Chondrocyte (in vitro differentiated cells): ENCODE measurements at places on chromosomes 7 and 10. TPM values are rescaled to one million over a fixed set of nuclear protein-coding genes. Genes with fewer than 3 reads are reported as not detected.

DNA sequence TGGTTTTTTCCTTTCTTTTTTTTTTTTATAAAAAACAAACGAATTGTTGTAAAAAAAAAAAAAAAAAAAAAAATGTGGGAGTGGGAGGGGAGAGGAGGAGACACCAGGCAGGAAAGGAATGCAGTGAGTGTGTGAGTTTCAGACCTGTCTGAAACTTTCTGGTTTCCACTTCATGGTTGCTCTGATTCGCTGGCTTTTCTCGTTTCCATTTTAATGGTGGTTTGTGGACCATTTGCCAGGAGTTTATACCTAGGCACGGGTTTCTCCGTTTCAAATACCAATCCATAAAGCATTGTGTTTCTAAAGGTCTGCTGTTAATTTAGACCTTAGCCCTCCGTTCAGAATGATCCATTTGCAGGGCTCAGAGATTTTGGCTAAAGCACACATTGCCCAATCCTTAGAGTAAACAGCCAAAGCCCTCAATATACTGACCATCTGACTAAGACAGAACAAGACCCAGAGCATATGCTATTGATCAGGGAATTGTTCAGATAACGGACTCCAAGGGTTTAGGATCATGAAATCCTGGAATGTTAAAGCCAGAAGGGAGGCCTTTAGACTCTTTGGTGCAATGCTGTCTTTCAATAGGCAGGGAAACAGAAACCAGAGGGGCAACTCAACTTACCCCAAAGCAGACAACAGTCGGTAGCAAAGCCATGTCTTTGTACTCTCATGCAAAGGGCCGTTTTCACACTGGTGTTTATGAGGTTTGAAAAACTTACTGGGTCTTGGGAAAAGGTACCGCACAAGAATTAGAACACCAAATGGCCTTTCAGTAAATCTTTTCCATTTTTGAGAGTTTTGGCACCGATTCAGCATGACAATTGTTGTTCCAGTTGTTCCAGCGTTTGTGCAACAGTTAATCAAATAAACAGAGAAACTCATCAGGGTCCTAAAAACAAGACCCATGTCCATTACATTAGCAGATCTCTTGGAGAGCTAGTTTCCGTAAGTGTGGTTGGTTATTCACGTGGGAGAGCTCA lies 94.3 kb upstream of the AGBL3 start:
- DNase-seq: no peak

DNA sequence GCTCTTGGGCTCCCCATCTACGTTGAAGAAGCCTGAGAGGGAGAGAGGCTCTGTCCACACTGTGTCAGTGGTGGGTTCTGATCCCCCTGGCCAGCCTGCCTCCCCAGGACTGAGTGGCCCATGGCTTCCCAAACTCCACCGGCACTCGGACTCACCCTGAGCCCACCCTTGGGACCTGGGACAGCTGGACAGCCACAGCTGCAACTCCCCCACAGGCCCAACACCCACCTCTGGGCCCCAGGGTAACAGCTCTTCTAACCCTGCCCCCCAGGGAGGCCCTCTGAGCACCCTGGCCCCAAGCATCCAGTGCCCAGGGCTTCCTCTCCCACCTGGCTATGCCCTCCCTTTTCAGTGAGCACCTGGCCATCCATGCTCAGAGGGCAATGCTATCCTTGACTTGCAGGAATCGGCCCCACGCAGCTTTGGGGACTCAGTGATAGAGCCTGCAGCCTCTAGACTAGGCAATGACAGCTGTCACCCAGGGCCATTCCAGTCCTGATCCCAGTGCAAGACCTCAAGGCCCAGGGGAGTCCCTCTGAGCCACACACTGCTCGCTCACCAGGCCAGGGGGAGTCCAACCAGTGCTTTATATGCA lies 17.9 kb downstream of the OGDHL start:
- DNase-seq: no peak

DNA sequence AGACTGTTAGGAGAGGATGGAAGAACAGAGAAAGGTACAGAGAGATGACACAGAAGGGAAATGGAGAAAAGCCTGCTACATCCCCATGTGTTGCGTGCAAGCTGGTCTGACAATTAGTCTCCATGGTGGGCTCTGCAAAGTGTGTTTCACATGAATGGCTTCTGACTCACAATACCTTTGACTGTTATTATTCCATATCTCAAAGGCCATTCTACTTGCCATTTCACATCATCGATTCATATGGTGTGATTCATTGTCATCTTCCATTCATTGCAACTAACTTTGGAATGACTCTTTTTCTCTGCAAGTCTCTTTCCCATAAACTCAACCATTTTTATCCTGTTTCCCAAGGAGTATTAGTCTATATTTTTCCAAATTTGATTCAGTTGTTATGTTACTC lies 208.9 kb upstream of the INHBA start:
- DNase-seq: no peak

GRCh38 chr10:97475936-97476594 lies 22.2 kb downstream of the MMS19 start:
- no peak for DNase-seq

Gene C10orf105
- total RNA-seq: not detected in 3 replicates

GRCh38 chr7:116672596-116673456 lies 830 bp downstream of the MET start:
- DNase-seq: no peak

DNA sequence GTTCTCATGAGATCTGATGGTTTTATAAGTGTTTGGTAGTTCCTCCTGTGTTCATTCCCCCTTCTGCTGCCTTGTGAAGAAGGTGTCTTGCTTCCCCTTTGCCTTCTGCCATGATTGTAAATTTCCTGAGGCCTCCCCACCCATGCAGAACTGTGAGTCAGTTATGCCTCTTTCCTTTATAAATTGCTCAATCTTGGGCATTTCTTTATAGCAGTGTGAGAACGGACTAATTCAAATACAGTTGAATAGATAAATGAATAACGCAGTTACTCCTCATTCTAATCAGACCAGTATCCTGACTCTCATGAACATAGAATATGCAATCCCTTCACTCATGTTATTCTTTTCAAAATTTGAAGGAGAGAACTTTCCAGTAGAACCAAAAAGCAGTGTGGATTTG lies 375.0 kb upstream of the FZD8 start:
- DNase-seq: no peak

GRCh38 chr10:84348860-84349259 lies 20.5 kb downstream of the CCSER2 start:
- no peak for DNase-seq

Gene NXPH1
- total RNA-seq: not detected in 3 replicates

DNA sequence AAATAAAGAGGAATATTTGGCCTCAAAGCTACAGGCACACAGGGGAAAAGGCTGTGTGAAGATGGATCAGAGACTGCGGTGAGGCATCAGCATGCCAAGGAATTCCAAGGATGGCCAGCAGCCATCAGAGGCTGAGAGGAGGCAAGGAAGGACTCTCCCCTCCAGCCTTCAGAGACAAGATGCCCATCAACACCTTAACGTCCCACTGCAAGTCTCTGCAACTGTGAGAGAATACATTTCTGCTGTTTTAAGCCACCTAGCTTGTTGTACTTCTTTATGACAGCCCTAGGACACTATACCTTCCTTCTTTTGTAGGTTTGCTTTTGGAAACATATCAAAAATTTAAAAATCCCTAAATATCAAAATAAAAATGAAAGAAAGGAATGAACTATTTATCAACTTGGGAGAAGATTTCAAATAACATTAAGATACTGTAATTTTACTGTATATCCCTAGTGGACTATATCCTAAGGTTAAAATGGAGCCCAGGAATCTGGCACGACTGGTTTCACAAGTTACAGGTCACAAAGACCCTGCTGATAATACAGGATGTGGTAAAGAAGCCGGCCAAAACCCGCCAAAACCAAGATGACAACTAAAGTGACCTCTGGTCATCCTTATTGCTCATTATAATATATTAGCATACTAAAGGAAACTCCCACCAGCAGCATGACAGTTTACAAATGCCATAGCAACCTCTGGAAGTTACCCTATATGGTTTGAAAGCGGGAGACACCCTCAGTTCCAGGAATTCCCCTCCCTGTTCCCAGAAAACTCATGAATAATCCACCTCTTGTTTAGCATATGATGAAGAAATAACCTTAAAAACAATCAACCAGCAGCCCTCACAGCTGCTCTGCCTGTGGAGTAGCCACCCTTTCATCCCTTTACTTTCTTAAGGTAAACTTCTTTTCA lies 185.2 kb downstream of the AVL9 start:
- DNase-seq: no peak

GRCh38 chr7:272631-273030 lies 17.3 kb upstream of the FOXL3 start:
- DNase-seq: peak; percentile 79

- no peak for DNase-seq
These were observed 114.4 kb upstream of the GLI3 start for GRCh38 chr7:42351316-42351935.

DNA sequence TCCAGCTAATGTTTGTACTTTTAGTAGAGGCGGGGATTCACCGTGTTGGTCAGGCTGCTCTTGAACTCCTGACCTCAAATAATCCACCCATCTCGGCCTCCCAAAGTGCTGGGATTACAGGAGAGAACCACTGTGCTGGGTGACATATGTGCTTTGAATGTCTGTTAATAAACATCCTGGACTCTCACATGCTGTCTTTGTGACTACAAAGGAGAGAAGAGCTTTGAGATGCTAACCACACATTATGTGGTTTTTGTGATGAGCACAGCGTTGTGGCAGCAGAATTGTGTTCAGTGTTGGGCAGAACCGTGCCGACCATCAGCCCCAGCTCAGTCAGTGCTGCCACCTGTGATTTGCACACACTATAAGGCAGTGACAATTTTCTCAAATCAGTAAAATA lies 500.1 kb upstream of the KLF6 start:
- no peak for DNase-seq

Gene GIMAP8
- not detected in 3 replicates for total RNA-seq

Gene CHAT
- total RNA-seq: not detected in 3 replicates

- no peak for DNase-seq
These were observed at the start of gene INA for GRCh38 chr10:103276896-103277712. Gene INA, plus strand, starts transcription at chr10:103277138. Its CDS starts 74 bp downstream, at chr10:103277212.

Gene TDRD1
- not detected in 3 replicates for total RNA-seq

Gene SLC29A4
- total RNA-seq: 6.6 to 10.4 TPM (median 9.7 TPM) in 3 replicates

- no peak for DNase-seq
These were observed 80.1 kb upstream of the LRRN3 start for GRCh38 chr7:111010798-111011197.

Gene NACAD
- total RNA-seq: 12.4 to 21.9 TPM (median 19.0 TPM) in 3 replicates

DNA sequence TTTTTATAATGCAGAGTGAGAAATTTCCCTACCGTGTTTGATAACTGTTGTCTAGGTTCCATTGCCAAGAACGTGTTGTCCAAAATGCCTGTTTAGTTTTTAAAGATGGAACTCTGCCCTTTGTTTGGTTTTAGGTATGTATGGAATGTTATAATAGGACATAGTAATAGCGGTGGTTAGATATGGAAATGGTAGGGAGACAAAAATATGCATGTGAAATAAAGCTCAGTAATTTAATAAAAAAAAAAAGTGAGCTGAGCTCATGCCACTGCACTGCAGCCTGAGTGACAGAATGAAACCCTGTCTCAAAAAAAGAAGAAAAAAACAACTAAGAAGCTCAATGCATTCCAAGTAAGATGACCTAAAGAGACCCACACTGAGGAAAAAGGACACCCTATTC lies 72.9 kb downstream of the ZNF783 start:
- DNase-seq: no peak

DNA sequence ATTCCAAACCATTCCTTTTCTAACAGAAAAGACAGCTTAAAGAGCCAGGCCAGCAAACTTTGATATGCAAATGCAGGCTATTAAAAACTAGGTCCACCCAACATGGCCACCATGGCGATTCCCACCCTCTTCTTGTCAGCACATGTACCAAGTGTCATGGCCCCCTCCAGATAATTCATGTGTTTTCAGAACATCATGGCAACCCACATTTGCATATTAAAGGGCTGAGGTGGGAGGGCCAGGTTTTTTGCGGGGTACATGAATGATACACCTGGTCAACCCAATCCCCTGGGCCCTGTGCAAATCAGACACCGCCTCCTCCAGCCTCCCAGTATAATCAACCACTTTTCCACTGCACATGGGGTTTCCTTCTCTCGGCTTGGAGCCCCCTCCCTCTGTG lies 965 bp upstream of the ERVW-1 start:
- DNase-seq: no peak

- peak; percentile 56 for DNase-seq
These were observed 9.5 kb downstream of the CALML3 start for GRCh38 chr10:5534051-5534821.

Gene PLEKHS1
- total RNA-seq: not detected in 3 replicates

DNA sequence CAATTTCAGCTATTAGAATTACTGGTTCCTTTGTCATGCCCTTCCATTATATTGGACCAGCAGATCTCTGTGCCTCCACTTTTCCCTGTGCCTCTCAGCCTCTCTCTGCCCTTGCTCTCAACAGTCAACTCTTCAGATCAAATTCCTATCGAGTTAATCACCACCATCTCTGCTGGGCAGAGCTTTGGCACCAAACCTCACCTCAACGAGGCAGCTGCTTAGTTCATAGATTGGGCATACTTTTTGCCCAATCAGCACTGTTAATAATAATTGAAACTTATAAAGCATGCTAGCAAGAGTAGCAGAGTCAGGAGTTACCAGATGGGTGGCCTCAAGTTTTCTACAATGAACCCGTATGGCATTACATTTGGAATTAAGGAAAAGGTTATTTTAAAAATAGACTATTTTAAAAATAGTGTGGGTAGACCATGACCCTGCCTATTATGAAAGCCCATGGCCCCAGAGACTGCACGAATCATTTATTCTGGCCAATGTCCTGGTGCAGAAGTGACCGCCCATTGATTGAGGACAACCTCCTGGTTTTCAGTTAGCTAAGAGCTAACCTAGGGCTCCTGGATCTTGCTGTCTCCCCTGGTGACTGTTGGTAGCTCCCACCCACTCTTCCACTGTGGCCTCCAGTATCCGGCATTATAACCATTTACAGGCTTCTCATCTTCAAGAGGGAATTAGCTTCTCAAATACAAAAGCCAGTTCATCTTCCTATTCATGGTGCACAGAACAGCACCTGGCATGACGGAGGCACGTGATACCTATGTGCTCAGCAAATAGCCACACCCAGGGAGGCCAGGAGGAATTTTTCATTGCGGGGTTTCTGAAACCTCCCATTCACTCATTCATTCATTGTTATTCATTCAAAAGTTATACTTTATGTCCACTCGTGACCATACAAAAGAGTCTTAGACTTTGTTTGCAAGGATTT lies 265.4 kb downstream of the INHBA start:
- no peak for DNase-seq

Gene TAS2R41
- total RNA-seq: not detected in 3 replicates
